ENCODE measurements at places on chromosomes 6 and 20. TPM values are rescaled to one million over a fixed set of nuclear protein-coding genes. Genes with fewer than 3 reads are reported as not detected.

DNA sequence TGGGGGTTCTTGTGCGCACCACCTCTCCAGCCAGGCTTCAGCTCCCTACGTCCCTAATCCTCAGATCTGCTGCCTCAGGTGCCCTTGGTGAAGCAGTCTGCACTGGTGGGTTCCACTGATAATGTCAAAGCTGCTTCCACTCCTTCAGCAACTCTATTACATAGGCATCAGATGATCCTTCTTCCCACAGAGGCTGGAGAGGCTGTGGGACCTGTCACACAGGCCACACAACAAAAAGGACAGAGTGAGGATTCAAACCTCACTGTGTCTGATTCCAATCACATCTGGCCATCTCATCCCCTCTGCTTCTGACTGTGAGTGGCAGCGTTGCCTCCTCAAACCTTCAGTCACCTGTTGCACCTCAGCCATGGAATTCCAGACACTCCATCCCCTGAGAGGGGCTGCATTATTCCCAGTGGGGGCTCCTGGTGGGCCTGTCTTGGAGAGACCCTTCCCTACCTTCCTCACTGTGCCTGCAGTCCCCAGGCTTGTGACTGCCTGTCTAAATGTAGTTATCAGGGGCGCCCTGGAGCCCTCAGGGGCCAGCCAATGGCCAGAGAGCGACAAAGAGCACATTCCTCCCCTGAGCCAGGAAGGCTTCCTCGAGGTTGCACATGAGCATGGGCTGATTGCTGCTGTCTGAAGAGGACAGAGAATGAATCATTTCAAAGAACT lies 211.4 kb upstream of the ECI2 start:
- no peak for DNase-seq

DNA sequence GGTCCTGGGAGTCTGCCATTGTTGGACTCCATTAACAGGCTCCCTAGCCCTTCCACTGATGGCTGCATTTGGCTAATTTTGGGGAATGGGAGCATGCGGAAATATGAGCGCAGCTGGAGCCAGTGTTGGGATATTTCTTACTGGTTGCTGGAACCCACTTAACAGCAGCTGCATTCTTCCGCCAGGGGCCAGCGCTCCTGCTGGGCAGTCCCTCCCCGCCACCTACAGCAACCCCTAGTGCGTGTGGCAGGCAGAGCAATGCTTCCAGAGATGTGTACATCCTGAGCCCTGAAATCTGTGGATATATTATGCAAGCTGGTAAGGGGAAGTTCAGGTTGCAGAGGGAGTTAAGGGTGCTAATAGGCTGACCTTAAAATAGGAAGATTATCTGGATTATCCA lies 16.4 kb downstream of the CST8 start:
- DNase-seq, result no peak

GRCh38 chr6:117446861-117447260 lies 21.1 kb upstream of the ROS1 start:
- no peak for DNase-seq

DNA sequence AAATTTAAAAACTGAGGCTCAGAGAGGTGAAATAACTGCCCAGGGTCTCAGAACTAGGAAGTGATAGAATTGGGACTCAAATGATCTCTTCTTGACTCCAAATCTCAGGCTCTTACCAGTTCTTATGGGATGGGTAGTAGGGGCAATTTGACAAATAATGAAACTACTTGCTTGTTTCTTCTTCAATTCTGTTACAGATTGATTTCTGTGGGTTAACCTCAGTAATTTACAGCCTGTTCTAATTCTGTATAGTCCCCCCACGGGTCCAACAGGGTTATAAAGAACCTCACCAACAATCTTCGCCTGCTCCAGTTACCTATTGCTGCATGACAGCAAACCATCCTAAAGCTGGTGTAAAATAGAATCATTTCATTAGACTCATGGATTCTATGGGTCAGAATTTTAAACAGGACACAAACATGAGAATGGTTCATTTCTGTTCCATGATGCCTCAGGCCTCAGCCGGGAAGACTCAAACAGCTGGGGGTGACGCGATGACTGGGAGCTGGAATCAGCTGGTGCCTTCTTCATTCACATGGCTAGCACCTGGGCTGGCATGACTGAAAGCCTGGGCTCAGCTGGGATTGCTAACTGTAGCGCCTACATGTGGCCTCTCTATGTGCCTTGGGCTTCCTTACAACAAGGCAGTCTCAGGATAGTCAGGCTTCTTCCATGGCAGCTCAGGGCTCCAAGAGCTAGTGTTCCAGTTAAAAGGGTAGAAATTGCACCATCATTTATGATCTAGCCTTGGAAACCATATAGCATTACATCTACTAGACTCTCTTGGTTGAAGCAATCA lies 6.6 kb upstream of the WFDC2 start:
- no peak for DNase-seq

- DNase-seq, result no peak
These were observed 4.5 kb downstream of the CCDC170 start for GRCh38 chr6:151498327-151498726.

GRCh38 chr6:10314163-10314955 lies 100.5 kb downstream of the TFAP2A start:
- no peak for DNase-seq

DNA sequence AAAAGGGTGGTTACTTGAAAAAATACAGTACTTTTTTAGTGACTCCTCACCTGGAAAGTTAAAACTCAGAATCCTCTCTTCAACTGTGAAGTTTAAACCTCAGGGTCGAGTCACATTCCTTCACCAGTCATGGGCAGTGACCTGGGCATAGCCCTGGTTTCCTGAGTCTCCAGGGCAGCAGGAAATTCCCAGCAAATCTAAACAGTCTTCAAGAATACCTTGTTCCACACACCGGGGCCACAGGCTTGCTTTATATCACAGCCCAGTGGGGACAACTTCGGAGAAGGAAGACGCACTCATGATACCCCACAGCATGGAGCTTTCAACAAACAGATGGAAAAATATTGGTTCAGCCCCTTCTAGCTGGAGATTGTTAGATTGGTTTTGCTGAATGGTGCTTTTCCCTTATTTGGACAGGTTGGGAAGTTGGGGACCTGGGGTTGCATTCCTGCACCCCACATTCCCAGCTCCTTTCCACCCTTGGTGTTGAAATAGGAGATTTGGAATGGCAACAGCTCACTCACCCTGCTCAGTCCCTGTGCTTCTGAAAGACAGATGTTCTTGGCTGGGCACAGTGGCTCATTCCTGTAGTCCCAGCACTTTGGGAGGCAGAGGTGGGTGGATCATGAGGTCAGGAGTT lies 113.0 kb upstream of the TMEM170B start:
- no peak for DNase-seq

GRCh38 chr6:15255481-15255880 lies 9.6 kb downstream of the JARID2 start:
- DNase-seq, result no peak

DNA sequence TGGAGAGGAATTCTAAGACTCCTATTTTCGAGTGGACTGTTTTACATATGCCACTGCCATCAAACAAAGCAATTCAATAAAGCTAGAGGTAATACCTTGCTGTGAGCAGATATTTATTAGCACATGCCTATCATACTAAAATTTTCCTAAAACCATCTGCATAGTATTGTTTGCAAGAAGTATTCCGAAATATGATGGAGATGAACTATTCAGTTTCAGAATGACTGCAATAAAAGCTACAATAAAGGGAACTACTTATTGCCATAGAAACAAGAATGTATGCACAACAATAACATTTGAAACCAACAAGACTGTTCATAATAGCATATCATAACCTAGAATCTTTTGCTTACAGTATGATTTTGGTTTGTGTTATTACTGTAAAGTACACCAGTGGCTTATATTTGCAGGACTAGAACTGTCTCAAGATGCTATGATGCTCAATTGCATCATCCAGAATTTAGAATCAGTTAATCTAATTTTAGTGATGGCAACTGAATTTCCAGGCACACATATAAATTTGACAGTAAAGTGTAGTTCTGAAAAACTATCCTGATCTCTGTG lies 144.3 kb downstream of the GRIK2 start:
- DNase-seq, result no peak

DNA sequence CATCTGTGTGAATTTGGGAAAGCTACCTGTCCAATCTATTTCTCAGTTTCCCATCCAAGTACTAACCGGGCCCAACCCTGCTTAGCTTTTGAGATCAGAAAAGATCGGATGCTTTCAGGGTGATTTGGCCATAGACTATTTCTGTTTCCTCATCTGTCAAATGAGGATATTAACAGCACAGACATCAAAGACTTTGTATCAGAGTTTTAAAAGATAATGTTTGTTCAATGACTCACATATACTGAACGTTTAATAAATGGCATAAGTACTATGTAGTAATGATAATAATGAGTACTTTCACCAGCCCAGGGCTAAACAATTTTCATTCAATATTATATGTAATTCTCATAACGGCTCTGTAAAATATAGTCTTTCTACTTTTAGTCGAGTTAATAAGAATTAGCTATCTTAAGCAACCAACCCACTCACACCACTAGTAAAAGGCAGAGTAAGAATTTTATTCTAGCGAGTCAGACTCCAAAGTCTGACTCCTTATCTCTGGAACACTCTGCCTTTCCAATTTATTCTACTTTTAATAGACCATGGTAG lies 216.5 kb downstream of the ARHGAP18 start:
- no peak for DNase-seq

DNA sequence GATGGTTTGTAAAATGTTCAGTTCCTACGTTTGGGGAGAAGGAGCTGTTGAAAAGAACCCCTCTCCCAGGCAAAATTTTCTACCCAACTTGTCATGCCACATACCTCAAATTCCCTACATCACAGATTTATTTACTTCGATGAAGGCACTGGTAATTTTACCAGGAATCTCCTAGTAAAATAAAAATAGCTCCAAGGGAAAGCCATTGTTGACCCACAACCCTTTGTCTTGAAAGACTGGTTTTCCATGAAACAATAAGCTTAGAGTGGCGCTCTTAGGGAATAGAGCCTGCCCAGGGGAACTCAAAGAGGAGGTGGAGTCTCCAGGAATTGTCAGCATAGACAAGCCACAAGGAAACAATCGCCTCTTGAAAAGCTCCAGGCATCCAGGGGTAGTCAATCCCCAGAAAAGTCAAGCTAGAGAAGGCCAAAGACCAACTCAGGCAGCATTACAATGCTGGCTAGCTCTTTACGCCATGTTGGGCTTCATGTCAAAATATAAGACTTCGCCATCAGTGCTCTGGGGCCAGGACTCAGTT lies 99.2 kb upstream of the RREB1 start:
- no peak for DNase-seq

- DNase-seq, result no peak
These were observed 182.8 kb downstream of the UNC5CL start for GRCh38 chr6:40856271-40856670.

GRCh38 chr6:119542037-119542436 lies 192.5 kb upstream of the MAN1A1 start:
- no peak for DNase-seq

GRCh38 chr6:127998985-127999384 lies 98.1 kb upstream of the THEMIS start:
- no peak for DNase-seq

DNA sequence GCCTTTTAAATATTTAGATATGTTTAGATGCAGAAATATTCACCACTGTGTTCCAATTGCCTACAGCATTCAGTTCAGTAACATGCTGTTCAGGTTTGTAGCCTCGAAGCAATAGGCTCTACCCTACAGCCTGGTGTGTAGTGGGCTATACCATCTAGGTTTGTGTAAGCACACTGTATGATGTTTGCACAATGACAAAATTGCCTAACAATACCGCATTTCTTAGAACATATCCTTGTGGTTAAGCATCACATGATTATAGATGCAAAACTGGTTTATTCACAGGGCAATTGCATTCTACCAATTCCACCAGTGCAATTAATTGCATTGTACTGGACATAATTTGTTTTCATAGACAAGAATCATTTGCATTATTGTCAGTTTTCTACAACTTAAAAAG lies 7.9 kb upstream of the SLC22A16 start:
- DNase-seq, result no peak

DNA sequence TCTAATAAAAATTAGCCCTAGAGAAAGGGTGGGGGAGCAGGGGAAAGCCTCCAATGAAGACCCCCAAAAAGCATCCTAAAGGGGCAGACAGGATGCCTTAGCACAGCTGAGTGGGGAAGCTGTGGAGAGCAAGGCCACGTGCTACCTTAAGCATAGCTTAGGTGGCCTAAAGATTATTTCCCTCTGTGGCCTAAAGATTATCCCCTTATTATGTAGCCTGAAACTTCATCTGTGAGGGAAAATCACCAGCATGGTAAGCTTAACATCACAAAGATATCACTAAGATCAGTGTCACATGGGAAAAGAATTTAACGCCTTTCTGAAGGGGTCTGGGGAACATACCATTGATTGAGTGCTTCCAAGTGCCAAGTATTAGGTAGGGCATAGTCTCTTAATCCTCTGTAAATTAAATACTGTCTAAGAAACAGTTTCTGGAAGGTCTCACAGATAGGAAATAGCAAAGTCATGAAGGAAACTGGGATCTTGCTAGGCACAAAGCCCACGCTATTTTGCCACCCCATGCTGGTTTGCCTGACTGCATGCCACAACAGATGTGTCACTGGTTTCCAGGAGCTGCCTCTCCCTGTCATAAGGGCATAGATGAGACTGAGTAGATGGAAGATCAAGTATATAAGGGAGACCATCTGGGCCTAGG lies 170.0 kb downstream of the HACE1 start:
- no peak for DNase-seq

DNA sequence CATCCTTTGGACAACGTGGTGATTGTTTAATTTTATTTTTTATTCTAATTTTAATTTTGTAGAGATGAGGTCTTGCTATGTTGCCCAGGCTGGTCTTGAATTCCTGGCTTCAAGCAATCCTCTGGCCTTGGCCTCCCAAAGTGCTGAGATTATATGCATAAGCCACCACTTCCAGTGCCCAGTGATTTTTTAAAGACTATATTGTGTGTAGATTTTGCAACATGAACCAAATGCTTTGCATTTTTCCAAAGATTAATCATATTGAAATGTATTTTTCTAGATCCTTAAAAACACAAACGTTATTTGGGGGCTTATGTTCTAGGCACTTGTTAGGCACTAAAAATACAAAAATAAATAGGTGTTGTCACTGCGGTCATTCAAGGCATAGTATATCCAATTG lies 117.6 kb upstream of the CCN2 start:
- DNase-seq, result no peak

DNA sequence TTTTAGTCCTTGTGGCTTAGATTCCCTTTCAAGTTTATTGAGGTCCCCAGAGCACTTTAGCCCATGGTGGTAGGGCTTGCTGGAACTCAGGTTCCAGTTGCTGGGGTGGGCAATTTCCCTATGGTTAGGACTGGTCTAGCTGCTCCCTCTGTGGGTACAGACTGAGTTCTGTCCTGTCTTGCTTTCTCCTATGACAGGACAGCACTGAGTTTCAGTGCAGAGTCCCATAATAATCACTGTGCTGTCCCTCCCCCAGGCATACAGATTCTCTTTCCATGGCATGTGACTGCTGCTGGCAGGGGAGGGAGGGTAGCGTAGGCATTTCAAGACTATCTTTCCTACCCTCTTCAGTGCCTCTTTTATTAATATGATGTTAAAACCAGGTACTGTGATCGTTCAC lies 17.1 kb upstream of the ERVFRD-1 start:
- no peak for DNase-seq

RNASET2 gene
- total RNA-seq, result 70.4 TPM

KIF25 gene
- 1.6 TPM for total RNA-seq

TRIM10 gene
- 0.62 TPM for total RNA-seq

SLC22A1 gene
- 1.1 TPM for total RNA-seq

OGFRL1 gene
- 61.6 TPM for total RNA-seq

ADGB gene
- total RNA-seq, result 0.31 TPM

UBD gene
- total RNA-seq, result 4.1 TPM
